Hematopoietic multipotent progenitor cell treated with erythropoietin and hydrocortisone succinate and interleukin-3 and kit ligand, for 15 days (in vitro differentiated cells): ENCODE measurements at places on chromosomes 2 and 18.

- no peak for DNase-seq
Observed at GRCh38 chr2:4168834-4169233, 465.5 kb downstream of the DCDC2C start.

- no peak for DNase-seq
Observed at GRCh38 chr2:77395011-77395410, 127.2 kb downstream of the LRRTM4 start.

- no peak for DNase-seq
Observed at GRCh38 chr18:75678627-75679026, 251.1 kb upstream of the SMIM21 start.

GRCh38 chr2:229642371-229642770 is 72.0 kb downstream of the DNER start:
- DNase-seq: no peak

DNA sequence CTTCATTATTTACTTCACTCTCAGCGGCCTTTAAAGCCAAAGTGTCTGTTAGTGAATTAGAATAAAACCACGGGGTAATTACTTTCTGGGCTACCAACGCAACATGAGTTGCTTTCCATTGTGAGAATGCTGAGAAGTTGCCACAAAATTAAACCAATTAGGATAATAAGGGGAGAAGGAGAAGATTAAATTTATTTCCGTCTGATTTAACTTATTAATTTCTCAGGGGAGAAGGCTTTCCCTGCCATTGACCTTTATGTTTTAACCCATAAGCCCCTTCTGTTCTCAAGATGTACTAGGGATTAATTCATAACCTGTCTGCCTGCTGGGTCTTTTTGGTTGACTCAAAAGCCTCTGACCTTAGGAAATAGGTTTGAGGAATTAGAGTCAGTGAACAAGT is 42.3 kb upstream of the IGFBP5 start:
- DNase-seq: no peak

GRCh38 chr2:226733189-226733858 is 66.3 kb downstream of the IRS1 start:
- DNase-seq: no peak

DNA sequence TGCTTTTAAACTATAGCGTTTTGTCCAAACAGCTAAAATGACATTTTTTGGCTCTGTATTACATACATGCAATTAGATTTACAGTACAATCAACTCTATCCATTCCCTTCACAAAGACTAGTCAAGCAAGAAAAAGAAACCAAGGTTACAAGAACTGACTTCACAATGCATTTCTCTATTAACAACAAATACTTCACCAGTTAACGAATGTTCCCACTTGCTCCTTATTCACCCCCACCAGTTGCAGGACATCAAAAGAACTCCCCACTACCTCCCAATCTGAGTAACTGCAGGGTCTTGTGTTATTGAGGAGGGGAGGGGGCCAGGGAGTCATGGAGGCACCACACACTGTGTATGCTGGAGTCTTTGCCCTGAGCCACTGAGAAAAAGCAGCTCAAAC is 34.9 kb downstream of the LAMA1 start:
- no peak for DNase-seq

- DNase-seq: no peak
Observed at GRCh38 chr2:54572636-54573536, 116.8 kb downstream of the SPTBN1 start.
